ENCODE measurements at places on chromosomes 13 and 19.
A peak's percentile ranks its signal among the peaks of the same experiment; 100 is the strongest.

GRCh38 chr19:51751655-51752054, at the start of gene FPR1:
Gene FPR1, minus strand, starts transcription at chr19:51751878. Its CDS starts 4,884 bp downstream, at chr19:51746994.
- DNase-seq: no peak

GRCh38 chr13:48291730-48292129, 11.8 kb upstream of the RB1 start:
- DNase-seq: no peak

DNA sequence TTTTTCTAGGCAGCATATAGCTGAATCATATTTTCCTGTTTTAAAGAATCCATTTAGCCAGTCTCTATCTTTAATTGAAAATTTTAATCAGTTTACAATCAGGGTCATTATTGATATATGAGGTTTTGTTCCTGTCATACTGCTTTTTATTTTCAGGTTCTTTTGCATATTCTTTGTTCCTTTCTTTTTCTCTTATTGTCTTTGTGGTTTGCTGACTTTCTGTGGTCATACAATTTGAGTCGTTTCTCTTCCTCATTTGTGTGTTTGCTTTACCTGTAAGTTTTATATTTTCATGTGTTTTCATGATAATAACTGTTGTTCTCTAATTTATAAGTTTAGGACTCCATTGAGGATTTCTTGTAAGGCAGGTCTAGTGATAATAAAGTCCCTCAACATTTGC, 812.6 kb downstream of the DACH1 start:
- DNase-seq: no peak

GRCh38 chr13:35157143-35157755, 215.2 kb downstream of the NBEA start:
- DNase-seq: peak; percentile 20

GRCh38 chr13:99335603-99336002, 28.4 kb upstream of the GPR183 start:
- DNase-seq: no peak

DNA sequence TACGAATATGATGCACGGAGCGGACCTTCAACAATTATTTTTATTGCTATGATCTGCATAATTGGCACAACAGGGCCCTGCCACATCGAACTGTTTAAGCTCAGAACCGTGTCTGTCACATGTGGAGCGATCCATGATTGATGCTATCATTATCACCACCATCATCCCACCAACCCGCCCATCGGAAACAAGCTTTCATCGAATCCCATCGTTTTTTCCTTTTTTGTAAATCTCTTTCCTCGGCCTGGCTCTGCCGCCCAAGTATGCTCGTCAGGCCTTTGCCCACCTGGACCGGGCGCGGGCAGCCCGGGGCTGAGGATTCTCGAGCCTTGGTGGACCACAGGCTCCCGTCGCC, 533 bp upstream of the DCAF15 start:
- no peak for DNase-seq

DNA sequence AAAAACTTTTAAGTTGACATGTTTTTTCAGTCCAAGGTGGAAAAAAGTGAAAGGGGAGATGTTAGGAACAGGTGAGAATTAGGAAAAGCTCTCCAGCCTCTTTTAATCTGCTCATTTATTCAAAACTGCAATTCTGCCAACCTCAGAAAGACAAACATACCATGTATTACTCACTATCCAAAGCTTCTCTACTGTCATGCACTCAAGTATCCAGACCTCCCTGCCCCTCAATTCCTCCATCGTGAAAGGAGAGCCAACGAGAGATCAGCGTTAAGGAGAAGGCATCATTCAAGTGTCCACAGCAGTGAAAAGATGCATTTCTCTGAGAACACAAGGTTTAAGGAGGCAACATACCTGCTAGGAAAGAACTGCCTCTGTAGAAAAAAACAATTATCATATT, 24.5 kb downstream of the DIAPH3 start:
- DNase-seq: no peak

DNA sequence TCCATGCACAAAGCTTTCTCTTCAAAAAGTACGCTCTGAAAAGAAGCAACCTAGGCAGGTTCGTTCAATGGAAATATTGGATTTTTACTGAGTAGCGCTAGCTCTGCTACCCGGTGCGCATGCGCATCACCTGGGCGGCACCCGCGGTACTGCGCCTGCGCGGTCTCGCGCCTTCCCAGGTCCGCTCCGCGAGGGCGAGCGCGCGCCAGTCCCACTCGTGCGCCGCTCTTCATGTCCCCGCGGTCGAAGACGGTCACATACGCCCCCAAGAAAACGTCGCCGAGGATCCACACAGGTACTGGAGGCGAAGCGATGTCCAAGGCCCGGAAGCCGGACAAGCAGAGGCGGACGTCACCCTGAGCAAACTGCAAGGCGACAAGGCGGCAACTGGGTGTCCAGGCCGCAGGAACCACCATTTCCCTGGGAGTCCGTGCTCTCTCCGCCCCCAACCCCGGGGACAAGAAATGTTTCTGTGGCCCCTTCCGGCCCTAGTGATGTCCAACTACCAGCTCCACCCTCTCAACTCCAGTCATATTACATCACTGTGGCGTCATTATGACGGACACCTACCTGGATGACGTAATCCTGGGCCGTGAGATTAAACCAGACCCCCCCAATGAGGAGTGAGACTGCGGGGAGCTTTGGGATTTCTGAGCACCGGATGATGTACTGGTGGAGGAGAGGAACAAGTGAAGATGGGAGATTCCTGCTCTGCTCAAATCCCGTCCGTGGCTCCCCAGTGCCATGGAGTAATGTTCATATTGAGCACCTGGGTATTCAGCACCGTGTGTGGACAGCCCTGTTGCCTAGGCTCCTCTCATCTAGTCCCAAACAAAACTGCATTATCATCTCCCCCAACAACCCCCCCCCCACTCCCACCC, 4.8 kb upstream of the KCNC3 start:
- DNase-seq: peak; percentile 69

DNA sequence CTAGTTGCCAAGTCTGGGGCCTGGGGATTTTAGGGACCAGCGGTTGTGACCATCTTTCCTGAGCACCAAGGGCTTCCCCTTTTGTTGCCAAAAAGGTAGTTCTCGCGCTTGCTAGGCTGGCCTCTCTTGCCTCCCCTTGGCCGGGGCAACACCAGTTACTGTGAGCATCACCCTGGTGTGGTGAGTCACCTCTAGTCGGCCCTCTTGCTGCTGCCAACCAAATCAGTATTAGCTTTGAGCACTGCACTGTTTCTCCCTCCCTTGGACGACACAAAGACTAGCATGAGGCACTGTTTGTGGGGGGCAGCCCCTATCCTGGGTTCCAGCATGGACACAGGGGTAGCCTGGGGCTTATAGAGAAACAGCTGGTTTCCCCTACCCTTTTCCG, 6.9 kb downstream of the SYDE1 start:
- DNase-seq: no peak

- no peak for DNase-seq
Observed at GRCh38 chr19:5218963-5219530, 121.6 kb downstream of the PTPRS start.

- no peak for DNase-seq
Observed at GRCh38 chr19:12838182-12838885, at the start of gene MAST1. Gene MAST1, plus strand, starts transcription at chr19:12838515. Its CDS starts 58 bp downstream, at chr19:12838573.

- DNase-seq: no peak
Observed at GRCh38 chr19:32896516-32897214, 27.1 kb upstream of the SLC7A9 start.

- DNase-seq: no peak
Observed at GRCh38 chr19:38032151-38032550, 125.1 kb downstream of the SIPA1L3 start.

GRCh38 chr19:46536391-46536790, 40.7 kb upstream of the PNMA8B start:
- DNase-seq: no peak

- no peak for DNase-seq
Observed at GRCh38 chr13:33785384-33785783, 32.6 kb upstream of the RFC3 start.

GRCh38 chr13:79457390-79457789, 23.6 kb upstream of the NDFIP2 start:
- DNase-seq: no peak

- no peak for DNase-seq
Observed at GRCh38 chr13:30457306-30457891, 8.3 kb downstream of the HMGB1 start.

- no peak for DNase-seq
Observed at GRCh38 chr19:31223740-31224534, 125.3 kb downstream of the TSHZ3 start.

GRCh38 chr19:56707821-56708220, 36.3 kb upstream of the ZNF835 start:
- DNase-seq: no peak

DNA sequence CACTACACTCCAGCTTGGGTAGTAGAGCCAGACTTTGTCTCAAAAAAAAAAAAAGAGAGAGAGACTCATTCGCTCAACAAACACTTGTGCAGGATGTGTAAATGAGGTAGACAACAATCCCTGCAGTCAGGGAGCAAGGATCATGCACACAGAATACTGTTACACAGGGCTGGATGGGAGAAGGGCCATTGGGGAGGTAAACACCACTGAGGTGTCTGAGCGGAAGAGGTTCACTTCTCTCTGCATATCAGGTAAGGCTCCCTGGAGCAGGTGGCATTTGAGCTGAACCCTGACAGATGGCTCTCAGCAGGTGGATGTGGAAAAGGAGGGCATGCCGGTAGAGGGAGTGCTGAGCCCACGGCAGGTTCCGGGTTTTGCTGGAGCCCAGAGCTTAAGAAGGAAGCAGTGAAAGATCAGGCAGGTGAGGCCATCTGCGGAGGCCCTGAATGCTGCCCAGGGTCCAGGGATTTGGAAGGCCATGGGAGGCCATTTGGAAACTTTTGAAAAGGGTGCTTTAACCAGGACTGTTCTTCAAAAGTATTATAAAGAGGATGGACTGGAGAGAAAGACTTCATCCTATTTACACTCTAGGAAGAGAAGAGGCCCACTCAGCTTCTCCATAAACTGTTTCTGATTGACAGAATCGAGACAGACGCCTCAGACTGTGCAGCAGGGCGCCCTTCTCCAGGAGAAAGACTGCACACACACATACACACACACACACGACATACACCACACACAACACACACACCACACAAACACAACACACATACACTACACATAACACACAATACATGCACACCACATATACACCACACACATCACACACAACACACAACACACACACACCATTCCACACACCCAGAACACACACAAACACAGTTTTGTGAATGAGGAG, 199.4 kb downstream of the USP12 start:
- DNase-seq: peak; percentile 42

DNA sequence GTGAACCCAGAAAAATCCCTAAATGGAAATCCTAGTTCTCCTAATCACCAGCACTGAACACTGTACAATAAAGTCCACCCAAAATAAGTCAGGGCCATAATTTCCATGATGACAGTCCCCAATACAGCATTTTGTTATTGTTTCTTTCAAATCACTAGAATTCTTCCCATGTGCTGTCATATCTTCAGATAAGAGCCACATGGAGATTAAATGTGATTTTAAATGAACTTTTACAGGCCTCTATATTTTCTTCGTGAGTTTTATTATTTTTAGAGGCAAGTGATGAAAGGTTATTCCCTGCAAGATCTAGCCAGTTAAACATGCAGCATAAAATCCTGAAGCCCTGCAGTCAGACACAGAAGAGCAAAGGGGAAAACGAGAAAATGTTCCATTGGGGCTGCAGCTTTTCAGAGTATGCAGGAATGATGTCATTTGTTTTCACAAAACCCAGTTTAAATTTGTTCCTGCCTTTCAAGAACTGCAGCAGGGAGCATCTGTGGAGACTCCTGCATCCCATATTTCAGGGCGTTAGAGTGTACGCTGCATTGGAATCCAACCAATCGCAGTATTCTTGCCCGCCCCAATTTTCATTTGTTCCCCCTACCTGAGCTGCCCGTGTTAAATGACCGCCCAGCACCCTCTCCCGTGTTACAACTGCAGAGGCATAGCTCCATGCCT, 167.2 kb upstream of the KLF12 start:
- DNase-seq: no peak

GRCh38 chr13:101211261-101211660, 205.0 kb downstream of the NALCN start:
- DNase-seq: no peak

- no peak for DNase-seq
Observed at GRCh38 chr19:40379446-40380198, 10.4 kb downstream of the HIPK4 start.

GRCh38 chr13:100620792-100621191, 32.2 kb upstream of the GGACT start:
- DNase-seq: no peak

- no peak for DNase-seq
Observed at GRCh38 chr19:50723735-50724521, 764 bp downstream of the CLEC11A start.

GRCh38 chr19:18069383-18069782, 17.4 kb downstream of the IL12RB1 start:
- DNase-seq: no peak

DNA sequence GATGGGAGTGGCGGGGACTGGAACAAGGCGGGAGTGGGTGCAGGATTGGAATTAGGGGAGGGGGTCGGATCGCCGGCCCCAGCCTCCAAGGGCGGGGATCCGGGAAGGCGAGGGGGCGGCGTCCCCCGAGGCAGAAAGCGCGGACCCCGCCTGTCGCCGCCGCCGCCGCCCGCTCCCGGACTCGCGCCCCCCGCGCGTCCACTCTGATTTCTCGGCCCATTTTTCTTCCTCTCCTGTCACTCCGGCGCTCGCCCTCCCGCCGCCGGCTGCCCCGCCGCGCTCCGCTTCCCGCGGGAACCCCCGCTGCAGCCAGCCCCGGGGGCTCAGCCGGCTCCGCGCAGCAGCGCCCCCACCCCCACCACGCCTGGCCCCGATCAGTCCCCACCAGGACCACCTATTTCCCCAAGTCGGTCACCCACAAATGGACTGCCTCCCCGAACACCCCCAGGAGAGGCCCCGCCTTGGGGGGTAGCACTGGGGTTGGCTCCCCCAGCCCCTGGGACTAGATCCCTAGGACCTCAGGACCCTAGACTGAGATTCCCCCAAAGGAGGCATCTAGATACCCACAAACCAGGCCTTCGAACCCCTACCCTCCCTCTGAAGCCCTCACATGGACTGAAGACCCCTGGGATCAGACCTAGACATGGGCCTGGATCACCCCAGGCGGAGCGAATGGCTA, 12.6 kb upstream of the ERFL start:
- no peak for DNase-seq

GRCh38 chr13:24459234-24459633, 53.3 kb downstream of the PARP4 start:
- no peak for DNase-seq

DNA sequence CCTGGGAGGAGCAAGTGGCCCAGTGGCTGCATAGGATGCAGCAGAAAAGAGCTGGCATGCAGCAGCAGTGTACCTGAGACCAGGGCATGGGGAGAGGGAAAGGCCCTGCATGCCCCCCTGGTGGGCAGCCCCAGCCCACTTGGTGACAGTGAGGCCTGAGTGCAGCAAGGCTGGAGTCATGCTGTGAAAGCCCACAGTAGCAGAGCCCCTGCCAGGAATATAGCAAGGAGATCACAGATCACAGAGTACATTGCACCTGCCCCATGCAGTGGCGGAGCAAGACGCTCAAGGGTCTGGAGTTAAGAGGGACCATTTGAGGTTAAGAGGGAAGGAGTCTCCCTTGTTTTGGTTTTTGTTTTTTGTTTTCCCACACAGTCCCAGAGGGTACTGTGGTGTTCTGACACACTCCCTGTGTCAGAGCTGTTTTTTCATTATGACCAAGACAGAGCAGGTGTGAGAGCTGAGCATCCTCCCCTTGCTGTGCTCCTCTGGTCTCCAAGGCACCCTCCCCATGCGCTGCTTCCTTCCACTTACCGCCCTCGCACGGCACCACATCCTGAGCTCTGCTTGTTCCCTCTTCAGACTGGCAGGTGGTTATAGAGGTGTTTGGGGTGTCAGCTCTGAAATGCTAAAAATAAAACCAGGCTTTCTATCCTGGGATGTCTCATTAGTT, 85.0 kb upstream of the UBL3 start:
- peak; percentile 79 for DNase-seq

Measured in thymus (tissue), 14 donors.